ENCODE measurements at places on chromosomes 7 and 10.

GRCh38 chr7:75950111-75950681 lies 35.2 kb downstream of the POR start:
- DNase-seq, result no peak

- DNase-seq, result no peak
Measured at GRCh38 chr10:73480158-73480557, 15.7 kb downstream of the PPP3CB start.

- DNase-seq, result no peak
Measured at GRCh38 chr7:27179503-27180430, 5.3 kb downstream of the HOXA11 start.

DNA sequence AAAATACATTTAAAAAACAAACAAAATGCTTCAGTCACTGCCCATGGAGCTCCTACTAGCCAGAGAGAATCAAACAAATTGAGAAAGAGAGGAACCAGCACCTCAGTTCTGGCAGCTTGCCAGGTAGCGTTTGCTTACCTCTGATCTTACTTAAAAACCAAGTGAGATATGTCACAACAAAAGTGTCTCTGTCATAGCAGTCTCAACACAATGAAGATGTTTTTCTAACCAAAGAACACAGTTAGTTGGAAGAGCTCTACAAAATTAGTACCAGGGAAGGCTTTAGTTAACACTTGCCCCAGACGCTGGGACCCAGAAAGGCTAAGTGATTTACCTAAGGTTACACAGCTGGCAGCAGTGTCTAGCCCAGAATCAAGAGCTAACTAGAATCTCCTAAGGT lies 3.4 kb downstream of the DOCK4 start:
- DNase-seq, result no peak

DNA sequence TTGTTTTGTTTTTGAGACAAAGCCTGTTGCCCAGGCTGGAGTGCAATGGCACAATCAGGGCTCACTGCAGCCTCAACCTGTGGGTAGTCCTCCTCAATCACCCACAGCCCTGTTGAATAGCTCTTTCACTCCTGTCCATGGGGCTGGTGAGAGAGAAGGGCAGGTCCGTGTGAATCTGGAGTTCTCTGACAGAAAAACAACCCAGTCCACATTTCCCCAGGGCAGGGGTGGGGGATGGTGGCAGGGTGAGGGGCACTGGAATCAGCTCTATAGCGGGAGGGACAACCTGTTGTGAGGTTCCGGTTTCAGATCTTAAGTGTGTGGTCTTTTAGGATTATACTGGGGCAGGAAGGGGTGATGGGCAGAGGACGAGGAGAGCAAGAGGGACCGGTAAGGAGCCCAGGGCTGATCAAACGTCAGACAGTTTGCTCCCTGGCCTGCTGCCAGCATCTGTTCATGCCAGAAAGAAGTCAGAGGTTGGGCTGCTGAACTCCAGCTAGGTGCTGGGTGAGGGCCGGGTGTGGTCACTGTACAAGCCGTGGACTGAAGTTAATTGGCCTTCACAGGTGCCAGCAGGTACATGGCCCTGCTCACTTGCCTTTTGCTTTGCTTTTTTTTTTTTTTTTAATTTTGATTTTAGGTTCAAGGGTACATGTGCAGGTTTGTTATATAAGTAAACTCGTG lies 33.2 kb upstream of the MKRN1 start:
- peak; percentile 46 for DNase-seq

- peak; percentile 7 for DNase-seq
Measured at GRCh38 chr10:11430421-11431215, 180.8 kb downstream of the USP6NL start.

DNA sequence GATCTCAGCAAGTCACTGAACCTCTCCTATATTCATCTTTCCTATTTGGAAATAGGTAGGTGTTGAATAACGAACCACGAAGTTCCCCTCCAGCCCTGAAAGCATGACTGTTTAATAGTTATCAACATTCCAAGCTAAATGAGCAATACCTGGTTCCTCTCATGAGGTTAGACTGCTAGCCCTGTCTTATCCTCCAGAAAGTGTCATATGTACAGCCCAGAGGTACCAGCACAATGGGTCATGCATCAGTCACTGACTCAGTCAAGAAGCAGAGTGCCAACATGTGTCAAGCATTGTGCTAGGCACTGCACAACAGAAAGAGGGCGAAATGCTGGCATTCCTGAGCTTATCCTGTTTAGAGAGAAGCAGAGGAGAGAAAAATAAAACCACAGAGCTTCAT lies 70.0 kb downstream of the AMPH start:
- DNase-seq, result no peak

GRCh38 chr7:138943061-138943460 lies 38.1 kb downstream of the KIAA1549 start:
- DNase-seq, result no peak

DNA sequence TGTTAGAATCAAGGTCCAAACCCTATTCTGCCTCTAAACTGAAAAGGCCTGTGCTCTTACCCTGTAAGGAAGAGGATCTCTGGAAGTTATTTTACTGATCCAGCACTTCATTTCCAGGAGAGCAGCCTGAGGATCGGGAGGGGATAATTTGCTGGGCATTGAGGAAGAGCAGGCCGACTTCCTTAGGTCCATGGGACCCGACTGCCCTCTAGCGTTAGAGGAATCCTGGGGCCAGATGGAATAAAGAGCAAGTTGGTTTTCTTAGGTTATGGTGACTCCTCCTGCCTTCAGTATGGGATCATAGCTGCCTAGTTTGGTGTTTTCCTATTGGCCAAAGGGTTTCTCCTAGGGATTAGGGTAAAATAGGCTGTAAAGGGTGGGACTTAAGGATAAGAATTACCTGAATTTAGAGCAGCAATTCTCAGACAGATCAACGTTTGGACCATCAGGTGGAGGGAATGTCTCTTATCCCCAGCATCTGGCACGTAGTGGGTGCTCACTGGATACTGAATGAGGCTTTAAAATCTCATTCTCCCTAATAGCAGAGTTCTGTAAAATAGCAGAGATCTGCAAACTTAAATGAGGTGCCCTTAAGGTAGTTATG lies 40.0 kb upstream of the SORBS1 start:
- peak; percentile 3 for DNase-seq

- DNase-seq, result no peak
Measured at GRCh38 chr10:70063418-70064098, 10.9 kb downstream of the MACROH2A2 start.

- no peak for DNase-seq
Measured at GRCh38 chr7:80379034-80379982, 132.6 kb downstream of the GNAT3 start.

DNA sequence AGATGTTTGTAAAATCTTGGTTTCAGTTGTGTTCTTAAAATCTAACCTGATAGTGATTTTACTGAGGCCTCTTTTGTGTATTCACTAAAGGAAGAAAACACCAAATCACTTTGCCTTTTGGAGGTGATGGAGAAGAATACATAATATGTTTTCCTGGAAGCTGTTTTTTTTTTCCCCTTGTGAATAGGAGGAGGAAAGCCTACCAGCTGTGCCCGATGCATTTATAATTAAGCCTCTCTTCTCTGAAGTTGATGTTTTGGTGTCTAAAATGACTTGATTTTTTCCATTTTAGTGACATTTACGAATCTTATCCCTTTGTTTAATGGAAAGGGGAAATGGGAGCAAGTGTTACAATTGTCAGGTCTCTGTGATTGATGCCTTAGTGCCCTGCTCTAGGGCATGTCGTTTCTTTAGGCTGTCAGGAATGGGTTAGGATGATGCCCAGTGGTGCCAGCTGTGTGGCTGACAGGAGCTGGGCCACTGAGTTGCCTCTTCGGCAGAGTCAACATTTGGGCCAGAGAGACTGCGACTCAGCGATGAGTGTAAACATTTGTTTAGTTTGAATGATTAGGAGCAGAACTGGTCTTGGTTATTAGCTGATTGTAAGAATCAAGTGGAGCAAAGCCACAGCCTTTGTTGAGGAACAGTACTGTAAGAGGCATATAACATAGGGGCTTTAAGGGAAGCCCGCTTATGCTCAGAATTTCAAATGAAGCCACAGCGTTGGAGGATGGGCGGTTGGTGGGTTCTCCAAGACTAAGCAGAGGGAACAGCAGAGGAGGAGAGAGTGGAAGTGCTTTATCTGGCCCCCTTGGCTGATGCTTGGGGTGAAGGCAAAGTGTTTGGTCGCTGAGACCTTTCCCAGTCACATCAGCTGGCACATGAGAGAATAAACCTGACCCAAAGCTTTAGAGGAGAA lies 81.6 kb downstream of the CDK14 start:
- no peak for DNase-seq

DNA sequence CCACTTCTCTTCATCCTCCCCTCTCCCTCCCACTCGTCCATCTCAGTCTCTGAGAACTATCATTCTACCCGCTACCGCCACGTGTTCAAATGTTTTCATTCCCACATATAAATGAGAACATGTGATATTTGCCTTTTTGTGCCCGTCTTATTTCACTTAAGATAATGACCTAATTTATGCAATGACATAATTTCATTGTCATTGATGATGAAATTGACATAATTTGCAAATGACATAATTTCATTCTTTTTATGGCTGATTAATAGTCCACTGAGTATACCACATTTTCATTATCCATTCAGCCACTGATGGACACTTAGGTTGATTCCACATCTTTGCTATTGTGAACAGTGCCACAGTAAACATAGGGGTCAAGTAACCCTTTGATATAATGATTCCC lies 292.3 kb downstream of the GRID1 start:
- no peak for DNase-seq

GRCh38 chr7:118492466-118492865 lies 268.0 kb downstream of the ANKRD7 start:
- DNase-seq, result no peak

GRCh38 chr7:159032753-159033472 lies 111.8 kb downstream of the VIPR2 start:
- DNase-seq, result no peak

DNA sequence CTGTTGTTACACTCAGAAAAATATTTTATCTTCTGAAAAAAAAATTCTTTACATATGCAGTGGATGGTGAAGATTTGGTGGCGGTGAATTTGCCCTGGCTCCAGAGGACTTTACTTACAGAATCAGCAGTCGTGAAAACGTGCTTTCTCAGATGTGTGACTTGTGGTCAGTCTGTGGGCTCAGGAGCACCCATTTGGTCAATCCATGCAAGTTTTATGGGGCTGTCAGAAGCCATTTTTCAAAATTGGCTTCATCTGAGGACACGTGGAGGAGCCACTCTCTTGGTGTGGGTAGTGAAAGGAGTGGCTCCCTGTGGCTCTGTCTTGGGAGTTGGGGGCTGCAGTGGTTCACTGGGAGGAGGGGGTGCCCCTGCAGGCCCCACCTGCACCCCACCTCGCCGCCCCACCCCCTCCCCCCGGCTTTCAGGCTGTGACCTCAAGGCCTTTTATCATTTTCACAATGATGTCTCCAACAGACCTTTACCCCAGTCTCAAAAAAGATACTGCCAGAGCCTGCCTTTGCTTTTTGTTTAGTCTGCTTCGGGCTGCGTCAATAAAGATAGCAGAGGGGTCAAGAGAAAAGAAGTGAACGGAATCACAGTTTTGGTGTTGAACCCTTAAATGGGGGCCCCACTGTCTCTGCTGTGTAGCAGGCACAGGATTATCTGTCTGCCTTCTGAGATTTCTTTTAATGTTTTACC lies 137.4 kb downstream of the MGMT start:
- DNase-seq, result no peak

DNA sequence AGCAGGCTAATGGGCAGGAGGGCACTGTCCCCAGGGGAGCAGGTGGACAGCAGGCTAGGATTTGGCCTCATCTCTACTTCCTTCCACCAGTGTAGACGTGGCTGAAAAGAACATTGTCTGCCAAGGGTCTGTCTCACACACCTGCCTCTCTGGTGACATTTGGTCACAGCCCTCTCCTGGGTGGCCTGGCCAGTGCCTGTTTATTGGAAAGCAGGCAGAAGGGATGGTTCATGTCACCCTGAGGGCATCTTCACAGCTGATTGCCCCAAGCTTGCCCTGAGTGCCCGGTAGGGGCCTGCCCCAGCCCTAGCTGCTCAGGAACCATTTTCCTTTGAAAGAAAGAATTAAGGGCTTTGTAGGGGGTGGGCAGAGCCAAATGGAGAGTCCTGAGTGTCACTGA lies 138.7 kb downstream of the C10orf105 start:
- DNase-seq, result no peak

DNA sequence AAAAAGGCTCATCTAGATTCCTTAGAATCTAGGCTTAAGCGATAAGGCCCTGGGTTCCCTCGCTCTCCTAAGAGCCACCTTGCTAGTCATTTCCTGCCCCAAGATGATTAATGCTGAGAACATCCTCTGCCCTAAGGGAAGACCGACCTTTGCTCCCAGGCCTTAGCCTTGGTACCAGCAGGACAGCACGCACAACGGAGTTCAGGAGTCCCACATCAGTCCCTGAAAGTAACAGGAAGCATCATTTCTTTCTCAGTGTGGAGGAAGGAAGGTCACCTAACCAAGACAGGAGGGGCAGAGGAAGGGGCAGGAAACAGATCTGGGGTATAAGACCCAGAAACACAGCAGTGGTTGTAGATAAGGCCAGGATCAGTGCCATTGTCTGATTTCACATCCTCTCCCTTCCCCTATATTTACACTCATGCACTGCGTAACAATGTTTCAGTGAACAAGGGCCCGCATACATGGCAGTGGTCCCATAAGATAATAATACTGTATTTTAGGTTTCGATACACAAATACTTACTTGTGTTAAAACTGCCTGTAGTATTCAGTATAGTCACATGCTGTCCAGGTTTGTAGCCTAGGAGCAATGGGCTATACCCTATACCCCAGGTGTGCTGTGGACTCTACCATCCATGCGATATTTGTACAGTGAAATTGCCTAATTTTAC lies 8.1 kb upstream of the FAM107B start:
- DNase-seq, result no peak

- DNase-seq, result no peak
Measured at GRCh38 chr7:13829914-13830900, 159.3 kb downstream of the ETV1 start.

- no peak for DNase-seq
Measured at GRCh38 chr10:115107830-115108229, 14.7 kb downstream of the ATRNL1 start.

DNA sequence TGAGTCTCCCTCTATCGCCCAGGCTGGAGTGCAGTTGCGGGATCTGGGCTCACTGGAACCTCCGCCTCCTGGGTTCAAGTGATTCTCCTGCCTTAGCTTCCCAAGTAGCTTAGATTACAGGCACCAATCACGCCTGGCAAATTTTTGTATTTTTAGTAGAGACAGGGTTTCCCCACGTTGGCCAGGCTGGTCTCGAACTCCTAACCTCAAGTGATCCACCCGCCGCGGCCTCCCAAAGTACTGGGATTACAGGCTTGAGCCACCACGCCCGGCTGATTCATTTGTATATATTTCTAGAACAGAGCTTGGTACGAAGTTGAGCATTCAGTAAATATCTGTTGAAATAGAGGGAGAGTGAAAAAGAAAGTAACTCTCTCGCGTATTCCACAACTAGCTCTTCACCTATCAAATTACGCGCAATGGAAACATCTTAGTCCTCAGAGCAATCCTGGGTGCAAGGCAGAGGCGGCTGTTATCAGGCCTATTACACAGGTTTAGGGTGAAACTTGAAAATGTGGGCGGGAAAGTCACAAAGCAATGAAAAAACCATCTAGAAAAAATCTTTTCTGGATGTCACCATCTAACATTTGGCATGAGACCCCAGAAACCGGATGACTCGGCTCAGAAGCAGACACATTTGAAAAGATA lies 707 bp upstream of the GHITM start:
- DNase-seq, result peak; percentile 55

GRCh38 chr10:11017570-11018431 lies at the start of gene CELF2:
CELF2 (plus strand) TSS chr10:11017872; CDS start chr10:11018090, 218 bp downstream.
- no peak for DNase-seq

GRCh38 chr7:33076737-33077136 lies 14.2 kb upstream of the NT5C3A start:
- DNase-seq, result no peak

All from NCI-H187 (cell line).